ENCODE measurements at places on chromosomes 3 and 15.

GRCh38 chr15:74291101-74292071, 55.3 kb downstream of the CCDC33 start:
- peak; percentile 33 for DNase-seq

DNA sequence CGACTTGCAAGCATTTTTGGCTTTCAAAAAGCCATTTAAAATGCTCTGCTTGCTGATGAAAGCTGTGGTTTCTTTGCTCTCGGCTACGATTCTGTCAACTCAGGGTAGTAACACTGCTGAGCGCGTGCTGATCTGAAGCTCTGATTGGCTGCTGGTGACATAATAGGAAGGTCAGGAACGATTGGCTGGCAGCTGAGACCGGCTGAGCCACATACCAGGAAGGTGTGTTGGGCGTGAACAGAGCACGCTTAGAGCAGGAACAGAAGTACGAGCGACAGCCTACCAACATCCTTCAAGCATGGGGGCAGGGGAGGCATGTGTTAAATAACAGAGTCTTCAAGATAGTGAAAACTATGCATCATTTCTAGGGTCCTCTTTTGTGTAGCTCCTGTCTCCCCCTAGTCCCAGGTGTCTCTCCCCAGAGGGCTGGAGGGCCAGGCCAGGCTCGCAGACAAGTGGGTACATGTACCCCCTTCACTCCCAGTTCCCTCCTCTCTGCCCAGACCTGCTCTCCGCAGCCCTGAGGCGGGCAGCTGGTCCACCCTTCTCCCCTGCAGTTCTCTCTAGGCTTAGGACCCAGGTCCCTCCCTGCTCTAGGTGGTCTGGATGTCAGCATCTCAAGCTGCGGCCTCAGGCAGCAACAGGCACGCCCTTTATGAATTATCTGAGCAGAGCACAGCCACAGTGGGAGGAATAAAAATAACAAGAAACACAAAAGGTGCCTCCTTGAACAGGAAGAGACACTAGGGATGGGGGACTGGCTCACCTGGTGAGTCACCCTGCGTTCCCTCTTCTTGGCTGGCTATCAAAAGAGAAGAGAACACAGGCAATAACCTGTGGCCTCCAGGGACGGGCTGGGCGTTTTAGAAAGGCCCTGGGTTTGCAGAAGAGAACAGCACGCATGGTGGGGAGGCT, 76.0 kb downstream of the TAMM41 start:
- peak; percentile 88 for DNase-seq

GRCh38 chr3:53250453-53250852, 5.4 kb downstream of the TKT start:
- no peak for DNase-seq

GRCh38 chr15:77901251-77901881, 176.1 kb downstream of the TBC1D2B start:
- DNase-seq: no peak

DNA sequence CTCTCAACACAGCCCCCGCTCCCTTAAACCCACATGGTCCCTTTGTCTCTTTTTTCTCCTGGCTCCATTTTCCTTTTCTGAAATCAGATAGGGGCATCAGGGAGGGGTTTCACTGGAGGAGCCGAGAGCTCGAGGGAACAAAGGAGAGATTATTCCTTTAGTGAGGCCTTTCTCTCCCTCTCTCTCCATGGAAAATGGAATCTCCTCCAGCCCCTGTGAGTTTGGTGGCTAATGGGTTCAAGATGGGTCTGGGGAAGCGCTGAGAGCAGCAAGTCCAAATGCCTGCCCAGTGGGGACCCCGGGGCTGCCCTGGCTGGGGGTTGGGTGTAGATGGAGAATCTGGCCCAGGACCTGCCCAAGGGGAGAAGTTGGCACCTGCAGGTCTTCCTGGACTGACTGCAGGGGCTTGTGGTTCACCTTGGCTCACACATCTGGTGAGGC, 56.8 kb downstream of the ITGA11 start:
- no peak for DNase-seq

DNA sequence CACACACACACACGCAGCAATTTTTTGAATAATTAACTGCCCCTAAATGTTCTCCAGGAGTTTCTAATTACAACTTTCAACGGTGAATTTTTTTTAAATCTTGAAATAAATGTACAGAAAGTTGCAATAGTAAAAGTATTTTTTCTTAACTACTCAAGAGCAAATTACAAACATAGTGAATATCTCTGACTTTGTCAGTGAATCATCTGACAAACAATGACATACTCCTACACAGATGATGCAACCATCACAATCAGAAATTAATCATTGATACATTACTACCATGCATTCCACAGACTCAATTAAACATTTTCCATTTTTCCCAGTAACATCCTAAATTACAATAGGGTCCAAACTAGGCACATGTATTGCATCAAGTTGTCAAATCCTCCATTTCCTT, 597.3 kb downstream of the NAALADL2 start:
- no peak for DNase-seq

DNA sequence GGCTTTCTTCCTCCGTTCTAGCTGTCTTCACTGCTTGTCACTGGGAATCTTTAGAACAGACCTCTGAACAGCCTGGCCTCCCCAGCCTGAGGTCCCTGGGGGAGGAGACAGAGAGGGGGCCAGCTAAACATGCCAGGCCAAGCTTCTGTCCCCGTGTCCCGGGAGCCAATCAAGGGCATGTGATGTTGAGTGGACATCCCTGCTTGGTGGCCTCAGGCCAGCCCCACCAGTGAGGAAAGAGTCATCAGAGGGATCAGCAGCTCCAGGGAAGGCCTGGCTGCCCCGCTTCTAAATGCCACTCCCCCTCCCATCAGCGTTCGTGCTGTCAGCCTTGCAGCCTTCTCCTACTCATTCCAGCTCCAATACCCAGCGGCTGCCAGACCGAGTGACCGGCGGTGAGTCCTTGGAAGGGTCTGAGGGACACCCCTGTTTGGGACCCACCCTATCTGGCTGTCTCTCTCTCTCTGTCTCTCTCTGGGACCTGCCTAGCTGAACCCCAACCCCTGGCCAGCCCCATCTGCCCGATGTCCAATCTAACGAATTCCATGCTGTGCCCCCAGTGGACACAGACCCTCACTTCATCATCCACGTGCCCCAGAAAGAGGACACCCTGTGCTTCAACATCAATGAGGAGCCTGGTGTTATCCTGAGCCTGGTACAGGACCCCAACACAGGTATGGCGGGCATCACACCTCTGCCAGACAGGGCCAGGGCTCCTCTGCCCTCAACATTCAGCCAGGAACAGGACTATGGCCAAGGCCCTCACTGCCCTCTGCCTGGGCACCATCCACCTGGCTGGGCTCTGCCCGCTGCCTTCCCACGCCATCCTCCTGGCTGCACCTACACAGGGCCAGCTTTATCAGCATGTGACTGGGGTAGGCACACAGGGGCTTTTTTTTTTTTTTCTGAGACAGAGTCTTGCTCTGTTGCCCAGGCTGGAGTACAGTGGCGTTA, 6.6 kb upstream of the ITIH3 start:
- no peak for DNase-seq

DNA sequence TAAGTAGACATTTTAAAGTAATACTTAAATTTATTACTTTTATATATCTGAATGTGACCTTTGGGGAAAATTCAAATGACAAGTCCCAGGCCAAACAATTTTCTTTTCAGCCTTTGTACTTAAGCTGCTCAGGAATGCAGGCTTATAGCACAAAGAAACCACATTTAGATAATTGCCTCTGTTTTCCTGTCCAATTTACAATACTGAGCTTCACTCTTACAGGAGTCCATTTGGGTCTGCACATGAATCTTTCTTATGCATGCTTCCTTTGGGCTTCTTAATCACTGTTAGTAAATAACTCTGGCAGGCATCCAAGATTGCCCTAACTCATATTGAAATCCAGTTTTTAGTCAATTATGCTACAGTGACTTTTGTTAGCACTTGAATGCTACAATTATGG, 459.4 kb upstream of the TGFBR2 start:
- no peak for DNase-seq

- no peak for DNase-seq
These were observed 74.7 kb upstream of the COL6A6 start for GRCh38 chr3:130442284-130442683.

- peak; percentile 46 for DNase-seq
These were observed 9.4 kb downstream of the SLC51B start for GRCh38 chr15:65054333-65055200.

DNA sequence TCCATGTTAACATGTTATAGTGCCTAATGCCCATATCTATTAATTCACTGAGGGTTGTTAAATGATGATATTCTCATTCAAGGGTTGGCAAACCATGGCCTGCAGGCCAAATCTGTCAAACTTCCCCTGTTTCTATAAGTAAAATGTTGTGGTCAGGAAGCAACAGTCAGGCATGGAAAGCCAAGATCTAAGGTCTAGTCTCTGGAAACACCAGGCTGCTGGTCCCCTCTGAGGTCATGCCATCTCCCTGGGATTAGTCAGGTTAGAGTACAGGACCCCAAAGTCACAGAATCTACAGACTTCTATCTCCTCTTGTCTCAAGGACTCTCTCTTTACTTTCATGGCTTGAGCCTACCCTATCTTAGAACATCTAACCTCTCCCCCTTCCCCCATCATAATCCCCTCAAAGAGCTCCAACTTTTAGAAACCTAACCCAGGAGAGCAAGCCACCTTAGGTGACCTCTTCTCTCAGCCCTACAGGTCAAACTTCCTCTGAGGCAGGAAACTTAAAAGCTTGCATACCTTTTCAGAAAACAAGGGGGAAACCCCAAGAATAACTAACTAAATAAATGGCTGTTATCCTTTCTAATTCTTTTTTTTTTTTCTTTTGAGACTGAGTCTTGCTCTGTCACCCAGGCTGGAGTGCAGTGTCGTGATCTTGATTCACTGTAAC, 15.3 kb upstream of the HERC1 start:
- no peak for DNase-seq

GRCh38 chr15:55574096-55574495, 14.0 kb downstream of the PYGO1 start:
- DNase-seq: no peak

GRCh38 chr3:132325103-132325606, 7.9 kb downstream of the ACP3 start:
- no peak for DNase-seq

GRCh38 chr15:67076147-67076843, 10.9 kb downstream of the SMAD3 start:
- no peak for DNase-seq

GRCh38 chr15:80828796-80829195, 49.6 kb downstream of the CEMIP start:
- no peak for DNase-seq

DNA sequence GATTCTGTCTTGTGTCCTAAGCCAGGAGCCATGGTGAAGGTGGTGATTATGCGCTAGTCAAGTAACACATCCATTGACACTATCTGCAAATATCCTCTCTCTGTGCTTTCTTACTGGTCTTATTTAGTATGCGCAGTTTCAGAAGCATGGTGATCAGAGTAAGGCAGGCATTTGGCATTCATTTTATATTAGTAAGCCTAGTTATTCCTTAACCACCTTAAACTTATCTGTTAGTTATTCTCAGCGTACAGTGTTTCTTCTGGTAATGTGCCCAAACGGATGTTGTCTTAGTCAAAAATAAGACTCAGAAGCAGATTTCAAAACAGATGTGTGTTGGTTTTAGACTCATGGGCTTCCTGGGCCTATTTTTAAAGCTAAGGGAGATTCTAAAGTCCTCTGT, 329.2 kb downstream of the GRM7 start:
- DNase-seq: no peak

- DNase-seq: no peak
These were observed 22.5 kb downstream of the KCTD6 start for GRCh38 chr3:58514405-58514804.

GRCh38 chr3:120682095-120682681, at the start of gene HGD:
TSS of gene HGD (minus strand) at chr3:120682239. CDS start at chr3:120682111, 128 bp downstream.
- no peak for DNase-seq

All from CD4-positive, alpha-beta T cell treated with Interleukin-15 for 4 hours (primary cell).